ENCODE measurements at places on chromosomes 1 and 21.

DNA sequence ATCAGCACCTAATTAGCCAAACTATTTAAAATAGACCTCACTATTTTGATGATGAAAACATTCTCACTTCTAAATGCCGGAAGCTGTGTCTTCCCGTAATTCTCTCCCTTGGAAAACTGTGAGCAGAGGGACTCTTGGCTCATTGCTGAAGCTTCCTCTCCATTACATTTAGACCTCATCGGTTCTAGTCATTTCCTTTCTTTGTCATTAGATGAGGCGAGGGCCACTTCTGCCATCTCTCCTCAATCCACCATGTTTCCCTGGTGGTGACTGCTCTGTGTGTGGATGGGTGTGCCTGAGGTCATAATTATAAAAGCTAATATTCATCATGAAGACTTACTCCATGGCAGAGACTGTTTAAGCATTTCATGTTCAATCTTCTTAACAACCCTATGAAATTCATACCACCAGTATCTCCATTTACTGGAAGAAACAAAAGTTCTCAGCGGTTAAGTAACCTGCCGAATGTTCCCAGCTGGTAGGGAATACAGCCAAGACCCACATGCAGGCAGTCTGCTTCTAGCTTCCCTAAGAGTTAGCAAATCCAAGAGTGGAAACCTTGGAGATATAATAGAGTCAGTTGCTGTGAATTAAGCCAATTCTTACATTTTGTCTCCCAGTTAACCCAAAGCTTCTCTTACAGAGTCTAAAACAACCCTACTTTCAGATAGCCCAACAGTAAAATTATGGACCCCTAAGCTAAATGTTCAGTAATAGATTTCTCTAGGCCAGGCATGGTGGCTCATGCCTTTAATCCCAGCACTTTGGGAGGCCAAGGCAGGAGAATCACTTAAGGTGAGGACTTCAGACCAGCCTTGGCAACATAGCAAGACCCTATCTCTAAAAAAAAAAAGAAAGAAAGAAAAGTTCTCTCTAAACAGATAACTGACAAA is 156.2 kb downstream of the ZBTB18 start:
- DNase-seq, result no peak

GRCh38 chr1:171501305-171502024 is 16.1 kb downstream of the PRRC2C start:
- no peak for DNase-seq

DNA sequence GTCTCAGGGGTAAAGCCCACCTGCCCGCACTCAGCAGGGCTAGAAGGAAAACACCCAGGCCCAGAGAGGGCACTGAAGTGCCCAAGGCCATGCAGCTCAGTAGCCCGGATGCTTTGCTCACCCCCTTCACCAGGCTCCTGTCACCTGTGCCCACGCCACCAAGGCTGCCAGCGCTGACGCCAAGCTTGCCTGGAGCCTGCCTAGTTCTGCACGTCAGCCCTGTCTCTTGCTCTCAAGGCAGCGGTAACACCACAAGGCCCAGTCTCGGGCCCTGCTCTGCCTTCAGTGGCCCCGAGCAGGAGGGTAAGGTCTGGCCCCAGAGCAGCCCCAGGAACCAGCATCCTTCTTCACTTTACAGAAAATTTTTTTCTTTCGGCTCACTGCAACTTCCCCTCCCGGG is 7.7 kb downstream of the TMEM63A start:
- DNase-seq, result no peak

- DNase-seq, result peak; percentile 56
Observed at GRCh38 chr1:155729031-155729898, 40.4 kb downstream of the DAP3 start.

- no peak for DNase-seq
Observed at GRCh38 chr1:18353528-18353927, 127.2 kb upstream of the KLHDC7A start.
